ENCODE measurements at places on chromosomes 1 and 21. TPM values are rescaled to one million over a fixed set of nuclear protein-coding genes. Genes with fewer than 3 reads are reported as not detected.

The PROK1 gene
- not detected for total RNA-seq

The NKAIN1 gene
- total RNA-seq, result 29.5 TPM

The AMPD1 gene
- not detected for total RNA-seq

The ZMYND12 gene
- 1.6 TPM for total RNA-seq

The TTLL10 gene
- 0.69 TPM for total RNA-seq

The TMEM54 gene
- 4.4 TPM for total RNA-seq

The SELP gene
- total RNA-seq, result 0.92 TPM

The ZNF683 gene
- not detected for total RNA-seq

The TRIM17 gene
- 4.4 TPM for total RNA-seq

The SERTAD4 gene
- 26.8 TPM for total RNA-seq

The LHX8 gene
- total RNA-seq, result 26.8 TPM

The KIF2C gene
- total RNA-seq, result 6.5 TPM

The TSPEAR gene
- total RNA-seq, result 0.23 TPM

The SLC1A7 gene
- total RNA-seq, result not detected

The NMNAT2 gene
- total RNA-seq, result 51.0 TPM

The OR2T29 gene
- 0.23 TPM for total RNA-seq

The FALEC gene
- 0.92 TPM for total RNA-seq

The ADAM30 gene
- total RNA-seq, result not detected

The P3H1 gene
- total RNA-seq, result 12.7 TPM

The FCN3 gene
- not detected for total RNA-seq

The DCST1 gene
- not detected for total RNA-seq

The ARID1A gene
- total RNA-seq, result 35.1 TPM

The SH2D5 gene
- 10.8 TPM for total RNA-seq

The RXFP4 gene
- total RNA-seq, result not detected

The RHEX gene
- not detected for total RNA-seq

The CLEC20A gene
- not detected for total RNA-seq

The ERG gene
- total RNA-seq, result 2.5 TPM

Data from diencephalon (tissue), 1 donor.